A172 (cell line): ENCODE measurements at places on chromosomes 16 and 17.

DNA sequence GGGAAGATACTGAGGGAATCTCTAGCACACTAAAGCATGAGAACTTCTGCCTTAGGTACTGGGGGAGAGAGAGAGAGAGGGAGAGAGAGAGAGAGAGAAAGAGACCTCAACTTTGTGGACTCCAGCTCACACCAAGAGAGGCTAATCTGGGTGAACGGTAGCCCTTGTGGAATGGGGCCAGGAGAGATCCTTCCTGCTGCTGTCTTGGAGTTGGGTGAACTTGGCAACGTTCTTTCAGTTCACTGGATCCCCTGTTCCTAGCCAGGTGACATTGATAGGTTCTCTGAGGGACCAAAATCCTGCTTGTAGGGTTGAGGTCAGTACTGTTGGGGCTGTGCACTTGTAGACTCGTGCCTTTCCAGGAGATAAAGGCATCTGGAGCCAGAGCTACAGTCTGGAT, 26.5 kb upstream of the WFIKKN2 start:
- no peak for DNase-seq

DNA sequence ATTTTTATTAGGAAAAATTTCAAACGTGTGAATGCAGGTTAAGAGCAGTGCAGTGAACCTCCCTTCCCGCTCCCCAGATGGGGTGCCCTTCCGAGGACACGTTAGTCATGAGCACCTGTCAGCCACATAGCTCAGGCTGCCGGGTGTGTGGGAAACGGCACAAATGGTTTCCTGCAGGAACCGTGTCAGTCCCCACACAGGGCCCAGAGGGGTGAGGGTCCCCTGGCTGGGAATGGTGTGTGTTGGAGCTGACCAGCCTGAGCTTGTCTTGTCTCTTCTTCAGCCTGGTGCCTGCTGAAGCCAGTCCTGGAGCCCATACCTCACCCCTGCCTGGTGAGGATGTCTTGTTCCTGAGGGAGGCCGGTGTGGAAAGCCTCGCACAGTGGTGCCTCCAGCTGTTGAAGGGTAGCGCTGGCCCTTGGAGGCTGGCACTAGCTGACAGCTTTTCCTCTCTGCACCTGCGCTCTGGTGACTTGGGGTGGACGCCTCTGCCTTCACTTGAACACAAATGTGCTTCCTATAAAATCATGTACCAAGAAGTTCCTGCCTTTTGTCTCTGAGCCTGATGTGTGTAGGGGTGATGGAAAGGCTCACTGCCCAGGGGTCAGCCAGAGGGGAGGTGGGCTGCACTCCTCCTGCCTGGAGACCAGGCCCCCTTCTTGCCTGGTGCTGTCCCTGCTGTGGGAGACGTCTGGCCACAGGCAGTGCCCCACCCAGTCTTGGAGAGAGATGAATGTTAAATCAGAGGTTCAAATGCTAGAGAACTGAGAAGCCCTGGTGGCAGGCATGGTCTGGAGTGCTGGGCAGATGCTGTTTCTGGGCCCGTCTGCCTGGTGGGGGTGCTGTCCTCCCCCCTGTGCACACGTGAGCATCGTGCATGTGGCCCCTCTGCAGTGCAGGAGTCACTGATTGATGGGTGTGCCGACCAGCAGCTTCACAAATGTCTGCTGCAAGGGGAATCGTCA, 102.6 kb upstream of the ZNF750 start:
- DNase-seq: no peak

DNA sequence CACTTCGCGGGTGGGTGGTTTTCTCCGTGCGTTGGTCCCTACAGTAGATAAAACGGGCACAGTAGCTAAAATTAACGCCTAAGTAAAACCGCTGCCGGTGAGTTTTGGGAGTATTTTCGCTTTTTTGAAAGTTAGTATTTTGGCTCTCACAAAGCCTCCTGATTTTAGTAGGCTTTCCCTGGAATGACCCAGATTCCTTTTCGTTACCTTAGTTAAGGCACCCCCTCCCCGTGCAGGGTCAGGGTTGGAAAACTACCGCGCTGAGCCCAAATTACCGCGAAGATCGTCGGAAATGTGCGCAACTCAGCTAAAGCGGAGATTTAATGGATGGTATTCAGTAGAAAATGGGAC, 28.3 kb upstream of the ST6GALNAC1 start:
- no peak for DNase-seq

DNA sequence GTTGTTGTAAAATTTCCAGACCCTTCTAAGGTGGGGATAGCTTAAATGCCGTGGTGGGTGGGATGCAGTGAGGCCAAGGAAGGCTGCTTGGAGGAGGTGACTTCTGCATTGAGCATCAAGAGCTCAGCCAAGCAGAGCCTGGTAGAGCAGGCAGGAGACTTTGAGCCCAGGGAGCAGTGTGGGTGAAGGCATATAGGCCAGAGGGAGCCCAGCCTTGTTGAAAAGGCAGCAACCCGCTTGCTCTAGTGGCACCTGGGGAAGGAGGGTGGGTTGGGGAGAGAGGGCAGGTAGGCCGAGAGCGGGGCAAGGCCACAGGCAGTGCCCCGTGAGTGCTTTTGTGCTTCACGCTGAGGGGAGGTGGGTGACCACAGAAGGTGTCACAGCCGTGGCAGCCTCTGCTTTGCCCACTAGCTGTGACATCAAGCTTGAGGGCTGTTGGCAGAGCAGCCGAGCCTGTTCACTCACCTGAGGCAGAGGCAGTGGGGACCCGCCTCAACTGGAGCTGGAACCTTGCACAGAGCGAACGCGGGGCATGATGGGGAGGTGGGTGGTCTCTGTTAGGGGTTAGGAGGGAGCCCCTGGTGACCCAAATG, 56.1 kb downstream of the IRF8 start:
- DNase-seq: no peak

DNA sequence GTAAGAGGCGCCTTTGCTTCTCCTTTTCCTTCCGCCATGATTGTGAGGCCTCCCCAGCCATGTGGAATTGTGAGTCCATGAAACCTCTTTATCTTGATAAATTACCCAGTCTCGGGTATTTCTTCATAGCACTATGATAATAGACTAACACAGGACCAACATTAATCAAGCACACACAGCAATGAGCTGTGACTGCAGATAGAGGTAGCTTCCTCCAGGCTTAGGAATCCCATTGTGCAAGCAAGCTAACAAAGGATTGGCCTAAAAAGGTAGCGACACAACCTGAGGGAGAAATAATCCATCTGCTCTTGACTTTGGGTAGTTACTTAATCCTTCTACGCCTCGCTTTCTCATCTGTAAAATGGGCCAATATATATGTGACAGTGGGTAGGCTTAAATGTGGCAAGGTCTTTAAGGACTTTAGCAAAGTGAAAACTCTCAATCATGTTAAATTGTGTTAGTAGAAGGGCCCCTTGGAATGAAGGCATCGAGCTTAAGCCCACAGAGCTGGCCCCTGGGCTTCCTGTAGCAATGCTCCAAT, 393.6 kb downstream of the SOX9 start:
- DNase-seq: no peak

- DNase-seq: no peak
Observed at GRCh38 chr16:7257016-7257415, 75.6 kb upstream of the RBFOX1 start.

- DNase-seq: no peak
Observed at GRCh38 chr16:64872101-64872500, 249.8 kb downstream of the CDH11 start.

- DNase-seq: no peak
Observed at GRCh38 chr16:24759006-24759405, 29.6 kb downstream of the TNRC6A start.

- no peak for DNase-seq
Observed at GRCh38 chr16:12804395-12804794, 708 bp upstream of the CPPED1 start.

- DNase-seq: no peak
Observed at GRCh38 chr16:8182761-8183160, 407.6 kb downstream of the TMEM114 start.

DNA sequence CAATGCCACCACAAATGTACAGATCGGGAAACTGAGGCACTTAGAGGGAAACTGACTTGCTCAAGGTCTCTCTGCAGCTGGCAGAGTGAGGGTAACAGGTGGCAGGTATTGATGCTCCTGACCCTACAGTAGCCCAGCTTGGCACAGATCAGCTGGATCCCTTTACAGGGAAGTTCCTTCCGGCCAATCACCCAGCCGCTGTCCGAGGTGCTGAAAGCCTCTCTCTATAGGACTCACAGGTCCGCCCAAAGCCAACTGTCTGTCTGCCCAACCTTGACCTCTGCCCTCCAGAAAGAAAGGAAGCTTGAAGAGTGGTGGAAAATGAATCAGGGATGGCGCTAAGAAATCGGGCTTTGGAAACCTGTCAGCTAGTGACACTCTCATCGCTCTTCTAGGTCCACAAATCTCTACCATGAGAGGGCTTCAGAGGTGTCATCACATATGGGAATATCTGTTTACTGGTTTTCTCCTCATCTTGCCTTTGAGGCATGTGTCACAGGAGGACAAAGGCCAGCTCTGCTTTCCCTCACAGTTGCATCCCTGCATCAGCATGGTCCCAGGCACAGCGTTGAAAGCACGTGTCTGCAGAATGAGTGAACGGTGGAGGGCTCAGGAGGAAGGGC, 246.2 kb downstream of the KATNIP start:
- peak; percentile 51 for DNase-seq

GRCh38 chr16:79687249-79688130, 87.0 kb upstream of the MAF start:
- no peak for DNase-seq

- DNase-seq: peak; percentile 68
Observed at GRCh38 chr17:64399071-64399766, 8.6 kb upstream of the PECAM1 start.

DNA sequence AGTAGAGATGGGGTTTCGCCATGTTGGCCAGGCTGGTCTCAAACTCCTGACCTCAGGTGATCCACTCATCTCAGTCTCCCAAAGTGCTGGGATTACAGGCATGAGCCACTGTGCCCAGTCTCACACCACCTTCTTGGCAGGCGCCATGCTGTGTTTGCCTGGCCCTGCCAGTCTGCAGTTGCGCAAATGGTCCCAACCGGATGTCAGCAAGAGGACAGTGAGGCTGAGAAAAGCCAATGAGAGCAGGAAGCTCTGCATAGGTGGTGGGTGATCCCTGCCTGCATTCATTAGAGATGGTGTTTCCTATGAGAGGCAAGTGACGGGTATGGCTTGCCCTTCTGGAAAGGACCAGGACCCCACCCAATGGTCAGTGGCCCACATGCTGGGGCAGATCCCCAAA, 59.3 kb downstream of the PECAM1 start:
- no peak for DNase-seq

DNA sequence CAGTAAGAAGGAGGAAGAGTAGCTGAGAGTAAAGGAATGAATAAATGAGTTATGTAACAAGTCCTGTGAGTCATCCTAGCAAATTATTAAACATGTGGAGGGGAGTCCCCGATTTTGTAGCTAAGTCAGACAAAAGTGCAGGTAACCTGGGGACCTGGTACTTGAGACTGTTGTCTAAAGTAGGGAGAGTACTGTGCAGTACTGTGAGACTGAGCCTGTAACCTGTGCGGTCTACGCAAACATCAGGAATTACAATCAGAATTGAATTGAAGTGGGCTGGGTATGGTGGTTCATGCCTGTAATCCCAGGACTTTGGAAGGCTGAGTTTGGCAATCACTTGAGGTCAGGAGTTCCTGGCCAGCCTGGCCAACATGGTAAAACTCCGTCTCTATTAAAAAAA, 35.7 kb downstream of the IKZF3 start:
- no peak for DNase-seq

DNA sequence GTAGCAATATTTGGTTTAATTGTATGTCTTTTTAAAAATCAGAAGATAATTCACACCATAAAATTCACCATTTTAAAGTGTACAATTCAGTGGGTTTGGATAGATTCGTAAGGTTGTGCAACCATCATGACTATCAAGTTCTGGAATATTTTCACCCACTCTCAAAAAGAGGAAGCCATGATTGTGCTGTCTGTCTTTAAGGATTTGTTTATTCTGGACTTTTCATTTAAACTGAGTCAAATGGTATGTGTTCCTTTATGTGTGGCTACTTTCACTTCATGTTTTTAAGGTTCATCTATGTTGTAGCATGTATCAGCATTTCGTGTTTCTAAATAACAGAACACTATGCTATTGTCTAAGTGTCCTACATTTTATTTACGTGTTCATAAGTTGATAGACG, 68.1 kb upstream of the CPHXL start:
- no peak for DNase-seq

DNA sequence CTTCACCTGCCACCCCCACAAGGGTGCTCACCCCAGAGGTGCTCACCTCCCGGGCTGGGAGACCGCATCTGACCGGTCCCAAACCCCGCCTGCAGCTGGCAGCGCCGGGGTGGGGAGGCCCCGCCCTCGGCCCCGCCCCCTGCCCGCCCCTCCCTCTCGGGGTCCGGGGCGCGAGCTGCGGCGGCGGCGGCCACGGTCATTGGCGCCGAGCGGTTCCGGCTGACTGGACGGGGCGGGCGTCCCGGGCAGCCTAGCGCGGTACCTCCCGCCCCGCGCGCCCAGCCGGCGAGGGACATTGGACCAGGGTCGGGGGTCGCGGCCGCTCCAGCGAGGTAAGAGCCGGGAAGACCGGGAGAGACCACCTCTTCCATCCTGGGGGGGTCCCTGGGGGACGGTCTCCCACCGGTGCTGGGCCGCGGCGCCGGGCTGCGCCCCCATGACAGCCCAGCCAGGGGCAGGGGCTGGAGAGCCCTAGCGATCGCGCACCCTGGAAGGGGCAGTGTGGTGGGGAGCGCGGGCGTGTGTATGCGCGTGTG, at the start of gene CACNG5:
Gene CACNG5, plus strand, starts transcription at position 199 of the 536 bp plus-strand sequence. CDS start 42,216 bp downstream, outside the sequence.
- no peak for DNase-seq

- DNase-seq: no peak
Observed at GRCh38 chr16:48194828-48195556, 39.2 kb upstream of the ABCC12 start.

DNA sequence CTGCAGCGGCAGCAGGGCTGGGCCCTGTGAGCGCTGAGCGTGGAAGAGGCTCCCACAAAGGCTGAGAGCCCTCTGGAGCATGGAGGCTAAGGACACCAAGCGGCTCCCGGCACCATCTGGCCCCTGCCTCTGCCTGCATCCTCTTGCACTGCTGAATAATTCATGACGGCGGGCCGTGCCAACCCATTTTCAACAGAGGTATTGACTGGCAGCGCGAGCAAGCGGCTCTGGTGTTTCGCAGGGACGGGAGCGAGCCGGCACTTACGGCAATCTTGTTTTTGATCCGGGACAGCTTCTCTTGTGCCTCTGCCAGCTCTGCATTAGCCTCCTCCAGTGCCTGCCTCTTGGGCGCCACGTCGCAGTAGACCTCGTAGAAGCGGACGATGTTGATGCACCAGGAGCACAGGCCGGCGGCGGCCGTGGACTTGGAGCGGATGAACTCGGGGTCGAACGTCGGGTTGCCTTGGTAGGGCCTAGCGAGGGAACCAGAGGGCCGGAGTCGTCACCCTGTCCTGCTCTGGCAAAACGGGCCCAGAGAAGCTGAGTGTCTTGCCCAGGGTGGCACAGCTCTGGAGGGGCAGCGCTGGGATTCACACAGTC, 80.4 kb downstream of the PGS1 start:
- DNase-seq: no peak

- no peak for DNase-seq
Observed at GRCh38 chr16:85284141-85284817, 172.0 kb upstream of the CIBAR2 start.

DNA sequence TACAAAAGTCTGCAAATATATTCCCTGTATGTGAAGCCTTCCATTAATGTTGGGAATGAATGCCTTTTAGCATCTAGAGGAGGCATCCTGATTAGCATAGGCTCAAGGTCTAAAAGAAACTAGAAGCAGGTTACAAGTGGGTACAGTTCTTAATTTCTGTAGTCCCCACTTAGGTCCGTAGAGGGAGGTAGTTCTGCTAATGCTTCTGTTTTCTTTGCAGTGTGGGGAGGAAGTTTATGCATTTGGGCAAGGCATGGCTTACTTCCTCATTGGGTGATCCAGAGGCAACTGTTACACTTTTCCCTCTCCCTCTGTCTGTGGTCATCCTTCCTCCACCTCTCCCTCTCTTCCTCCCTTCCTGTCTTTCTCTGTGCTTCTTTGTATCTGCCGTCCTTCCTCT, 108.4 kb upstream of the ZKSCAN2 start:
- no peak for DNase-seq

- DNase-seq: no peak
Observed at GRCh38 chr17:37138571-37139120, 189.9 kb downstream of the AATF start.
